Astrocyte of the spinal cord (primary cell): ENCODE measurements at places on chromosomes 13 and 19.
A peak's percentile ranks its signal among the peaks of the same experiment; 100 is the strongest.

GRCh38 chr19:38004521-38005223, 97.7 kb downstream of the SIPA1L3 start:
- peak; percentile 97 for DNase-seq

DNA sequence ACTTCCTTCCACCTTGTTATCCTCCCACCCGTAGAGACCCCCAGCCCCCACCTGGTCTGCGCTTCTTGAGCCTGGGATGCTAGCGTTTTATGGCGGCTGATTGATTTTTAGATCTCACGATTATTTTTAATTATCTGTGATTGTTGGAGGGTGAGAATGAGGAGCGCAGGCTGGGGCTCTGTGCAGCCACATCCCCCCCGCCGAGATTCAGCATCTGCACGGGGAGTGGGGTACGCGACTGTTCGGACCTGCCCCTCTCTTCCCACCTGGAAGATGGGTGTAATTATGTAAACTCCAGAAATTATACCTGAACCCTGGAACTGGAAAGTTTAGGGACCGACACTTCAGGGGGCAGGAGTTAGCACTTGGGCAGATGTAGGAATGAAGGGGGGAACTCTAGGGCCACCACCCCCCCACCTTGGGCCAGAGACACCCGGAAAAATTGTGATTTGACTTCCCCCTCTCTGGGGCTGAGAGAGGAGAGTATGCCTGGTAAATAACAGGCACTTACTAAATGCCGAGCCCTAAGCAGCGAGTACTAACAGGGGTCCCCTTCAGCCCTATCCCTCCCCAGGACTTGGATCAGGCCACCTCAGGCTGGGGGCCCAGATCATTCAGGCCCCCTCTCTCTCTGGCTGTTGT, 1.8 kb upstream of the ONECUT3 start:
- DNase-seq = no peak

DNA sequence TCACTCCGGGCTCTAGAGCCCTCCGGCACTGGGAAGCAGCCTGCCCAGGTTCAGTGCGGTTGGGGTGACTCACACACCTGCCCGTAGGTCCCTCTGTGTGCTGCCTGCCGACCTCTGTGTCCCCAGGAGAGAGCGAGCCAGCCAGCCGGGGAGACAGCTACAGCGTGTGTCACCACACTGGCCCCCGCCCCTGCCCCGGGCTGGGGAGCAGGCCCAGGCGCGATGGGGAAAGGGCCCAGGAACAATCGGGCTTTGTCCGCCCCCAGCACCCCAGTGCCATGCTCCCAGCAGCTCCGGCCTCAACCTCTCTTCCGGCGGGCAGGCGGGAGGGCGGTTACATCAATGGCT, at the start of gene KLK6:
TSS of gene KLK6 (minus strand) at position 179 of the 348 bp plus-strand sequence. CDS start 1,487 bp downstream, outside the sequence.
- DNase-seq = no peak

- DNase-seq = peak; percentile 63
These were observed 31.3 kb upstream of the ISYNA1 start for GRCh38 chr19:18469069-18469846.

GRCh38 chr19:30450100-30450499, 77.9 kb downstream of the ZNF536 start:
- peak; percentile 6 for DNase-seq

DNA sequence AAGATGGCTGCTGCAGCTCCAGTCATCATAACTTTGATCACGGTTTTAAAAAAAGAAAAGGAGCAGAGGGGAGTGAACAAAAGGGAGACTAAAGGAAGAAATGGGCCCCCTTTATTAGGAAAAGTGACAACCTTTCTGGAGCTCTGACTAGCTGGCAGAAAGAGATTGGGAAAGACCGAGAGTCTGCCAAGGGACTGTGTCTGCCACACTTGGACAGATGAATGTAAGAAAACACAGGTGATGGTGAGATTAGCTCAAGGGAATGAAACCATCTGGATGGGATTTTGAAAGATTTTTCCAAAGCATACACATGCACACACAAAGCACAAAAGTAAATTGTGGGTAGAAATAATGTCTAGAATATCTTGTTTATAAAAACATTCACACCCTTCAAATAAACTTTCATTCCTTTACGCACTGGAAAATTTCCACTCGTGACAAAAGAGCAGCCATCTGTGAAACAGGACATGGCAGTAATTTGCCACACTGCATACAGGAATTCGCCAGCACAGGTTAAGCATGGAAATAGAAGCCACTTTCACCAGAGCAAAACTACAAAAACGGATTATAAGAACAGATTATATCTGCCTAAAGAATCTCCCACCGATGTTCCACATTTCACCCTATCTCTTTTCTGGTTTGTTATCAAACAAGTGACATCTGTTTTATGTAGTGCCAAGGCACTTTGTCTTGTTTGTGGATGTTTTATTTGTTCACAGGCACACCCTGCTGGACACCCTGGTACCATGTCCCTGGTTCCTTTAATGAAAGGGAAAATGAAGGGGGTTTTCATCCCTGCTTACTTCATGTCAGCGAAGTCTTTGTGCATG, 819.5 kb downstream of the DIAPH3 start:
- no peak for DNase-seq

- peak; percentile 56 for DNase-seq
These were observed 65.1 kb downstream of the ZNF823 start for GRCh38 chr19:11673608-11674041.

DNA sequence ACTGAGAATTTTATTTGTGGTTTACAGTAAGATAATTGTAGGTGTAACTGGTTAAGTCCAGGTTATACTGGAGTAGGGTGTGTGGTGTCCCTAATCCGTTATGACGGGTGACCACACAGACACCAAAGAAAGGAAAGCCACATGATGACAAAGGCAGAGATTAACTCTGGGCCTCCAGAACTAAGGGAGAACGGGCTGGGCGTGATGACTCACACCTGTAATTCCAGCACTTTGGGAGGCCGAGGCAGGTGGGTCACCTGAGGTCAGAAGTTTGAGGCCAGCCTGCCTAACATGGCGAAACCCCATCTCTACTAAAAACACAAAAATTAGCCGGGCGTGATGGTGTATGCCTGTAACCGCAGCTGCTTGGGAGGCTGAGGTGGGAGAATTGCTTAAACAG, 10.2 kb upstream of the FUT2 start:
- DNase-seq = no peak

DNA sequence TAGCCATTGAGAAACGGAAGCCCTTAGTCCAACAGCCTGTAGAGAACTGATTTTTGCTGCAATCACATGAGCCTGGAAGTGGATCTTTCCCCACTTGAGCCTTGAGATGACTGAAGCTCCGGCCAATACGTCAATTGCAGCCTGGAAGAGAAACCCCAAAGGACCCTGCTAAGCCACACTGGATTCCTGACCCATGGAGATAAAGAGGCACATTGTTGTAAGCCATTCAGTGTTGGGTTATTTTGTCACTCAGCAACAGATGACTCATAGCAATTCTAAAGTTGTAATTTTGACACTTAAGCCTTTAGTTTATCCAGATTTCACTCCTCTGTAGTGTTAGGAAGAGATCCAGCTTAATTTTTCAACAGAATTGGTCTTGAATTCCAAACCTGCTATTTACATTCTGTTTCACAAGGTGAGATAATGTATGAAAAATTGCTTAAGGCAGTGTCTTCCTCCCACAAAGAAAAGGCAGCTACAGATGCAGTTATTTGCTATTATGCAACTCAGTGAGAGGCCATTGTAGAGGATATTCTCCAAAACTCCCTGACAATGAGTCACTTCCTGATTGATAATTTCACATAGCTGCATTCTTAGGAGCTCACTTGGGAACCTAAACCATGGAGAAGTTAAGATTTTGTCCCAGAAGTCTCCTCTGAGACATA, 59.4 kb upstream of the TSHZ3 start:
- peak; percentile 84 for DNase-seq

GRCh38 chr19:7917267-7918061, 2.7 kb upstream of the SNAPC2 start:
- DNase-seq = peak; percentile 40

- peak; percentile 98 for DNase-seq
These were observed 346.6 kb downstream of the TBC1D4 start for GRCh38 chr13:75135325-75135825.

DNA sequence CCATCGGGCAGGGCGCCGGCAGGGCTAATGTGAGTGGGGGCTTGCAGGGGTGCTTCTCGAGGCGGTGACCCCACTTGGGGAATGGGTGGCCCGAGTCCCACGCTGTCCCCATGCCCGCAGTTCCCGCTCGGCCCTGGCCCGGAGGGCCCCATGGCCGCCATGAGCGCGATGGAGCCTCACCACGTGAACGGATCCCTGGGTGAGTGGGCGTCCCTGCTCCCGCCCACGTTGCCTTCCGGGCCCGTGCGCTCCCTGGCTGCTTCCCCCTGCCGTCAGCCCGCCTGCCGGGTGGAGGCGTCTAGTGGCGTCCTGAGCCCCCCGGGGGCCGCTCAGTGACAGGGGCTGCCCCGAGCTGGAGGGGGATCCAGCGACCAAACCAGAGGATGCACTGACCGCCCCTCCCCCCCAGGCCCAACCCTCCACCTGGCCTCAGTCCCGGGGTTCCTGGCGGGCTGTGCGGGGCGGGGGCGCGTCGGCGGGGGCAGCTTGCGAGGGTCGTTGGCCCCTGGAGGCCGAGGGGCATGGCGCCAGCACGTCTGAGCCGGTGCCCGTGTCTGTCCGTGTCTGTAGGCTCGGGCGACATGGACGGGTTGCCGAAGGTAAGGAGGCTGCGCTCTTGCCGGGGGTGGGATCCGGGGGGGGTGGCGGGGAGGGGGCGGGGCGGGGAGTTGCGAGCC, 4.8 kb downstream of the ISYNA1 start:
- DNase-seq = no peak

- peak; percentile 51 for DNase-seq
These were observed 20.5 kb downstream of the MICU2 start for GRCh38 chr13:21583478-21583877.

GRCh38 chr13:108708921-108709320, 79.5 kb downstream of the MYO16 start:
- no peak for DNase-seq

- DNase-seq = no peak
These were observed 607.6 kb downstream of the FGF9 start for GRCh38 chr13:22278336-22278929.

- DNase-seq = no peak
These were observed 154.2 kb downstream of the TNFRSF19 start for GRCh38 chr13:23724196-23724970.

DNA sequence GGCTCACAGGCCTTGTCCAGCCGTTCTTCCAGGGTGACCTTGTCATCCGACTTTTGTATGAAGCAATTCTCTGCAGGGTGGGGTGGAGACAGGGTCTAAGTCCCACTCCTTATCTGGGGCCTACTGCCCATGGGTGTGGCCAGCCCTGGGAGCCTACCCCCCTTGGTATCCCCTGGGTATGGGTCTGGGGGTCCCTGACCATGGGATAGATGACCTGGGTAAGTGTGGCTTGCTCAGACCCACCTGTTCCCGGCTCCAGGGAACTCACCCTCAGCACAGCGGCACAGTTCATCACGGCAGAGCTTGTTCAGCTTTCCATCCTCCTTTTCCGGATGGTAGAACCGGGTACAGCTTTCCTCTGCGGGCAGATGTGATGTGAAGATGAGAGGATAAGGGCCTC, 9.2 kb upstream of the TNFSF14 start:
- DNase-seq = no peak

DNA sequence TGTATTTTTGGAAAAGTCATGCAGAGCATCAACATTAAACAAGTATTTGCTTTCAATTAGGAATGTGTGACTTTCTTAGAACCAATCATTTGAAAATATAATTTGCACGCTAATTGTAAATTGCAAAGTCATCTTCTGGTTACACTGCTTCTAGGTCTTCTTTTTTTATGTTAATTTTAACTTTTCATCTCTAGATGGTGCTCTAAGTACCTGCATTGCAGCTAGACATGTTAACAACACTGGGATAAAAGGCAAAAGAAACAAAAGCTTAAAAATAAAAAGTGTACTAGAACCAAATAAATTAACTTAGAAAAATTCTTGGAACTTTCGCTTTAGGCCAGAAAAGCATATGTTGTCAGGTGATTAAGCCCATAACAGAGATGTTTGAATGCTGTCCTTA, 2758.2 kb downstream of the PCDH9 start:
- peak; percentile 65 for DNase-seq

- DNase-seq = peak; percentile 8
These were observed 81.6 kb upstream of the ARGLU1 start for GRCh38 chr13:106649495-106649894.
